ENCODE measurements at places on chromosomes 1 and 21.
A peak's percentile ranks its signal among the peaks of the same experiment; 100 is the strongest.

- DNase-seq, result no peak
These were observed 26.1 kb upstream of the MTMR11 start for GRCh38 chr1:149962736-149963135.

- DNase-seq, result peak; percentile 70
These were observed 23.3 kb downstream of the CNIH4 start for GRCh38 chr1:224380003-224380402.

GRCh38 chr1:205989786-205990185, 13.4 kb downstream of the RAB7B start:
- DNase-seq, result no peak

DNA sequence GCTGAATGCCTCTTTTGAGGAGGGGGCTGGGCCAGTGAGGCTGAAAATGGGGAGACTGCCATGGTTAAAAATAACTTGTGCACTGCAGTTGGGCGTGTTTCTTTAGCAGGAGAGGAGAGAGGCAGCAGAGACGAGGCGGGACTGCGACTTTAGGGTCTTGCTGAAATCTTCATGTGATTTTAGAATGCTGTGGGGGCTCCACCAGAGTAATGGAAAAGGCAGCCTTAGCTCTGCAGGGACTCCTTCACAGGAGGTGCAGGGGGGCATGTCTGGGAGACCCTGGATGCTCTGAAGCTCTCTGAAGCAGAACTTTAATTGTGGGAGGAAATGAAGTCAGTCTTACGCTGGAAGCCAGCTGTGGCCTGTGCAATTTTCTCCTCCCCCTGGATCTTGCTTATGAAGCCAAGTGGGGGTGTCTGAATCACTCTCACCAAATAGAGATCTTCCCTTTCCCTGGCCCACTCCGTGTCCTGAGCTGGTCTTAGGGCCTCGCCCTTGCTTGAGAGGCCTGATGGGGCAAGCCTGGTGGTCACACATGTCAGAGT, 60.8 kb downstream of the NDUFS5 start:
- DNase-seq, result no peak

DNA sequence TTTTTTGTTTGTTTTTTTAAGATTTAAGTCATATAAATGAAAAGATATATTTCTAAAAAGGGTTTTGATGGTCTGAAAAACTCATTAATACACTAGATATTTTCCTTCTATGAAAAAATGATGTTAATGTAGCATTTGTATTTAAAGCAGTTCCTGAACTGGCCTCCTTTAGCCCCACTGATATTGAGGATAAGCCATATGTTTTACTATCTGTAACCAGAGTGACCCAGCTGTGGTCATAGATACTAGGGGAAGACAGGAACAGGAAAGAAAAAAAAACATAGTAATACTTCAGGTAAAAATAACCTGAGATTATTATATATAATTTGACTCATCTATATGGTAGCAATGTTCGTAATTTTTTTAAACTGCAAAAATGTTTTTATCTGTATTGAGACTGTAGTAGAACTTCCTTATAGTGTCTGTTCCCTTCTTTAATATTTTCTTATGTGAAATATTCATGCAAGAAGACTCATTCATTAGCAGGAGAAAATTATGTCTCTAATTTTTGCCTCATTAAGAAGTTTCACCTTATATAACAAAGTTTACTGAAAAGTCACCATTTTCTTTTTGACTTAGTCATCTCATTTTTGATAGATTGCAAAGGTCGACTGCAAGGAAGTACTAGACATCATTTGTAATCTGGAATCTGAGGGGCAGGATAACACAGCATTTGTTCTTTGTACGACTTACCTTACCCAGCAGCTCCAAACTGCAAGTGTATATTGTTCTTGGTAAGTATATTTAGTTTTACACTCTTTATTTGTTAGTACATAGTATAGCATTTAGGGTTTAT, 25.6 kb upstream of the TMCO2 start:
- DNase-seq, result no peak

DNA sequence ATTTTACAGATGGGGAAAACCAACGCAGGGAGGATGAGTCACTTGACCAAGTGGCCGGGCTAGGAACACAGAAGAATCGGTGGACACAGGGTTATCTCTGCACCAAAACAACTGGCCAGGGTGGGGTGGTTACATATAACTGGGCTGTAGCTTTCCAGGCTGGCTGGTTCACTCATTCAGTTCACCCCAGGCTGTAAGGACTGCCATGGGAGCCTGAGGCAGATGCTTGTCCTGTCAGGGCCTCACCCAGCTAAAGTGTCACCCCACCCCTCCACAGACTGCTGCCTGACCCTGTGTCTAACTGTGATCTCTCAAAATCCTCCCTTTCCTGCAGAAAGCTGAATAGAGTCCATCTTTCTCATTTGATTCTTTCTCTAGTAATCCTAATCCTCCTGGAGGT, 387.3 kb downstream of the RYR2 start:
- DNase-seq, result no peak

GRCh38 chr1:56524263-56524662, 55.1 kb downstream of the PLPP3 start:
- DNase-seq, result no peak

- DNase-seq, result no peak
These were observed 18.8 kb downstream of the EMC1 start for GRCh38 chr1:19232524-19232846.

DNA sequence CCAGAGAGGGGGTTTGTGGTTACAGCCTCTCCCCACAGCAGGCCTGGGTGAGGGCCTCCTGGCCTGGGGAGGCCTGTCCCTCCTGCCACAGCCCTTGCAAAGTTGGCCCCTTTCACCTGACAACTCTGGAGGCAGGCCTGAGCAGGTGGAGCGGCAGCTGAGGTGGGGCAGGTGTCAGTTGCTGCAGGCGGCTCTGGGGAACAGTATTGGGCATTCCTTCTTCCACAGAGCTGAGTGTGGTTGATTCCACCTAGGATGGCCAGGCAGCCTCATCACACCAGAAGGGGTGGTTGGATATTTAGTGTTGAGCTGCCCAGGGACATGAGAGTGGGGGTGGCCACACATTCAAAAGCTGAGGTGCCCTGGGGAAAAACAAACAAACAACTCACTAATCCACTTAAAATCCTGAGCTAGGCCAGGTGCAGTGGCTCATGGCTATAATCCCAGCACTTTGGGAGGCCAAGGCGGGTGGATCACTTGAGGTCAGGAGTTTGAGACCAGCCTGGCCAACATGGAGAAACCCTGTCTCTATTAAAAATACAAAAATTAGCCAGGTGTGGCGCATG, 31.1 kb downstream of the PIGP start:
- no peak for DNase-seq

GRCh38 chr1:111909030-111909429, 80.4 kb downstream of the KCND3 start:
- no peak for DNase-seq

- no peak for DNase-seq
These were observed 138.8 kb upstream of the HMGB4 start for GRCh38 chr1:33725037-33725436.

DNA sequence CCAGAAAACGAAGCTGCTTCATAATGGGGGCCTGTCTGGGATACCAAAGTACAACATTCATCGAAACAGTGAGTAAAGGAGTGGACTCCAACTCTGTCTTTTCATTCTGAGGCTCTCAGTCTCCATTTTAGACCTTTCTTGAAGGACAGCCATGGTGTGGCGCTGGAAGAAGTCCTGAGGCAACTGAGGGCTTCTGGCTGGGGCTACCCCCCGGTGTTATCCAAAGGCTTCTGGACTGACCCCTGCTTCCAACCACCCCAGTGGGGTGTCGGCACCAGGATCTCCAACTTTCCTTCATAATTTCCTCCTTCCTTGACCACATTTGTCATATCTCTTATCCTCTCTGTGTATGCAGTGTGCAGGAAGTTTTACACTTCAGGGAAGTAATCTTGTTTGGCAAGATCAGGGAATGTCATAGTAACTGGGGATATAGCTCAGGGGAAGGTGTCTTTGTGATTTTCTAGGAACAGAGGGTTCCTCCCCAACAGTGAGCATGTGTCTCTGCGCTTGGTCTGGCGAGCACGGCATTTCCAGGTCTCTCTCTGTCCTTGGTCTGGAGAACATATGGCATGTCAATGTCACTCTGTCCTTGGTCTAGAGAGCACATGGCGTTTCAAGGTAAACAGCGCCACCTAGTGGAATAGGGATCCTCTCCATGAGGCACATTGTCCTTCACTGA, 19.4 kb upstream of the BSDC1 start:
- DNase-seq, result peak; percentile 58

DNA sequence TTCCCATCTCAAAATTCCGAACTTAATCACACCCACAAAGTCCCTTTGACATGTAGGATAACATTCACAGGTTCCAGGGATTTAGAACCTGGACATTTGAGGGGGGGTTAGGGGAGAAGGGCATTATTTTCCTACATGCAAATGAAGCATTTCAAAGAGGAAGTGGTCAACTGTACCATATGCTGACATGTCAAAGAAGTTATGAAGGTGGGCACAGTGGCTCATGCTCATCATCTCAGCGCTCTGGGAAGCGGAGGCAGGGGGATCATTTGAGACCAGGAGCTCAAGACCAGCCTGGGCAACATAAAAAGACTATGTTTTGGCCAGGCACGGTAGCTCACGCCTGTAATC, 35.7 kb downstream of the PTP4A2 start:
- DNase-seq, result no peak

- DNase-seq, result no peak
These were observed 37.8 kb upstream of the NEK2 start for GRCh38 chr1:211713231-211713630.

DNA sequence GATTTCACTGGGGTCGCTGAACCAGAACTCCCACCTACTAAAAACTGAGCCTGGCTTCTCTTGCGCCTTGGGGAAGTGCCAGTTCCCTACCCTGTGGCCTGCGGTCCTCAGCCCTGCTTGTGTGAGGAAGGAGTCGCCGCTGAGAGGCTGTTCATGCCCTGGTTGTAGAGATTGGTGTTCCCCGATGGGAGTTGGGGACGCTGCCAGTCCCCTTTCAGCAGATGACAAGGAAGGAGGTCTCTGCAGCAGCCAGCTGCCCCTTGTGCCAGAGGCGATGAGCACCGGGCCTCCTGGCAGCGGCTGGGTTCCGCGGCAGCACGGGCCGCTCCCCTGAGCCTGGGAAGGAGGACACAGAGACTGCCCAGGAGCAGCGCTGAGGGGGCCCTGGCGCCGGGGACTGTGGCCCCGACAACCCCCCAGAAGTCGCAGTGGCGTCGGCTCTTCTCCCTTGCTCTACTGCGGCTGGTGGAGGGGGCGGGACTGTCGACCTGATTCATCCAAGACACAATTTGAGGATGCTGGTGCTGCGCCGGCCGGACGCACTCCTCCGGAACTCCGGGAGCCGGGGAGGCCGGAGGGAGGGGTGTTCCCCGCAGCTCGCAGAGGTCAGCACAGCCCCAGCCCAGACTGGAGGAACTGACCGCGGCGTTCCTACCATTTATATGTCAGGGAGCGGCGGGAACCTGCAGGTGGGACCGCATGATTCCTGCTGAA, 12.0 kb upstream of the ADORA3 start:
- DNase-seq, result no peak

GRCh38 chr1:185529673-185530072, 204.5 kb upstream of the HMCN1 start:
- no peak for DNase-seq

DNA sequence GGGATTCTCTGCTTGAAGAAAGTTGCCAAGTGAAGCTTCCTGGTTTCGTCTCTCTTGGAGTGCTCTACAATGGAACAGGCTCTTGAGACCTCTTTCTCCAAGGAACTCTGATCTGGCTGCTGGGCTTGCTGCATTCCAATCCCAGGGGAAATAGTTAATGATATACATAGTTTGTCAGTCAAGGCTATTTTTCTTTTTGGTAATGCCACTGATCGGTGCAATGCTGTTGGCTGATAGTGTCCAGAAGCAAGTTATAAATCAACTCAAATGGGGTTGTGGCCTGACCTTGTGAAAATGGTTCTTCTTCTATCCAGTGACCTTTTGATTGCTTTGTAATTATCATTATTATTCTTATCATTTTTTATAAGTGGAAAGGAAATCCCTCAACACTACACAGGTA, 48.4 kb upstream of the TNFSF18 start:
- DNase-seq, result no peak

DNA sequence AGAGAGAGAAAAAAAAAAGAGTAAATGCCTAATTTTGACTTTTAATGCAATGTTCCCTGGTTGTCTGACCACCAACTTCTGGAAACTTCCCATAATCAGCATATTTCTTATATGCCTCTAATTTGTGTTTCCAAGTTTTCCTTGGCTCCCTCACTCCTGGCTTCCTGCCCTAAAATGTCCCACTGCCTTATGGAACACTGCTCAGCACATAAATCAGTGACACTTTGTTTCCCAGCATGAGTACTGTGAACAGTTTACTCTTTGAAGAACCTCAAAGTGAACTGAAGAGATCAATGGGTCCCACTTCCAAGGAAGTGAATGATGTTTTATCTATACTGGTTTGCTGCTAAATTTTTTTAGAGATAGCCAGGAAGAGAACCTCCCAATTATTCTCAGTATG, 271.3 kb upstream of the PRMT6 start:
- DNase-seq, result no peak

DNA sequence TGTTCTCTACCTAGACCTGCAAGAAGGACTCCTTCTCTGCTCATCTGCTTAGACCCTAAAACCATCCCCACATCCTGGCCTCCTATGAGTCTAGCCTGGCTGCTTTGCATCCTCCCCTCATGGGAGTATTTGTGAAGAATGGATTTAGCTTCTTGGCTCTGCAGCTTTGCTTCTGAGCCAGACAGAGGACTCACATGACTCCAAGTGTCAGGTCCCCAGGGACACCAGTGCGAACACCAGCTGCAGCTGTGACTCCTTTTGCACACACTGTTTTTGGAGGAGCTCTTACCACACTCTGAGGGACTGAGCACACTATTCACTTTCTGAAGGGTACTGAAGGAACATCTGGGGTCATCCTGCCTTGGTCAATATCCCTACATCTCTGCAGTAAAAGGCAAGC, 131.8 kb upstream of the SGIP1 start:
- DNase-seq, result no peak

DNA sequence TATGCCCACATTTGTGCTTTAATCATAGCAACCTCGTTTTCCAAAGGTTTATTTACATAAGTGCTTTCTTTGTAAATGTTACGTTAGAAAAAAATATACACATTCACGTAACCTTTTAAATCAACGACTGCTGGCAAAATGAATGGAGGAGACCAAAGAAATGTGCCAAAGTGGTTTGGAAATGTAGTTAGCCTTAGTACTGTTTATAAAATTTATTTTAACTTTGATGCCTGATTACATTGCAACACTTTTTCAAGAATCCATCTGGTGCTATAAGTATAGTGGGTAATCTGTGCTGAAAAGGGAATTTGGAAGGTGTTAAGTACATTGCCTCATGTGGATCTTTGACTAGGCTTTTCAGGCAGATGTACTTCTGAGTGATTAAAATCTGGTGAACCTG, 108.9 kb downstream of the IFI44 start:
- no peak for DNase-seq

- no peak for DNase-seq
These were observed 138.2 kb upstream of the BRINP3 start for GRCh38 chr1:190615818-190616217.

- no peak for DNase-seq
These were observed 38.4 kb downstream of the NEK2 start for GRCh38 chr1:211637066-211637465.

DNA sequence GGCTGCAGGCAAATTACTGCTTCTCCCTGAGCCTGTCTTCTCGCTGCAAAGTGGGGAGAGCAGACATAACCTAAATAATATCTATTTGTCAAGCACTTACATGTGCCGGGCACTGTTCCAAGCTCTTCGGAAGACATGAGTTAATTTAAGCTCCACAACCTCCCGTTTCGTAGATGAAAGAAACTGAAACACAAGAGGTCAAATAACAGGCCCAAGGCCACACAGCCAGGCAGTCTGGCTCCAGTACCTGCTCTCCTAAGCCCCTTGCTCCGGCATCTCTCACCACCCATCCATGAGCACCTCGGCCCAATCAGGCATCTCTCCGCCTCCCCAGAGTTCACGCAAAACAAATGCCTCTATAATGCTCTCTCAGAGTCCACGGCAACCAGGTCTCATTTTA, 65.4 kb downstream of the TAS1R2 start:
- DNase-seq, result no peak
